Omental fat pad (tissue), 4 donors: ENCODE measurements at places on chromosomes 13 and 19.

DNA sequence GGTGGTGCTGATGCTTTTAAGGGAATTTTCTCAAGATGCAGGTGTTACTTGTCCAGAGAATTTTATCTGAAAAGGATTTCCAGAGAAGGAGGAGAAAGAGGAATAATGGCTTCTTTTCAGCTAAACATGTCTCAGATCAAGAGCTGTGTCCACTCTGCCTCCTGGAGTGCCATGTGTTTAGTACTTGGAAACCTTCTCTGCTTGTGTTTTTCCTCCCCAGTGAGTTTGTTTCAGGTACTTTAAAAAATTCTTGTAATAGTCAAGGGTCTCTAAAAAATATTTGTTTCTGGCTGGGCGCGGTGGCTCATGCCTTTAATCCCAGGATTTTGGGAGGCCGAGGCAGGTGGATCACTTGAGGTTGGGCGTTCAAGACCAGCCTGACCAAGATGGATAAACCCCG lies 22.7 kb downstream of the ZNF431 start:
- no peak for DNase-seq

DNA sequence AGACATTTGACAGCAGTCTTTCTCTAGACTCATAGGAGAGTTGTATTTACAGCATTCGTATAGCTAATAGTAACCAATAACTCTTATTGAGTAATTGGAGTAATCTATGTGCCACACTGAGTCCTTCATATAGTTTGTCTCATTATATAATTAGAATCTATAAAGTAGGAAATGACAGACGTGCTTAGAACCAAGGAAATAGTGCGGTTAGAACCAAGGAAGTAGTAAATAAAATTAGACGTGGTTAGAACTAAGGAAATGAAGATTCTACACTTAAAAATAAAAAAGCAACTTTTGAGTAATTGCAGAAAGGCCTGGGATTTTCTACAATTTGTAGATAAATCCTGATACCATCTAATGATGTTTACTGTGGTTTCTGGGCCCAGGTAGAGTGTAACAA lies 107.8 kb upstream of the TNFSF11 start:
- DNase-seq, result no peak

GRCh38 chr13:73290844-73291243 lies 232.0 kb downstream of the KLF5 start:
- DNase-seq, result no peak

DNA sequence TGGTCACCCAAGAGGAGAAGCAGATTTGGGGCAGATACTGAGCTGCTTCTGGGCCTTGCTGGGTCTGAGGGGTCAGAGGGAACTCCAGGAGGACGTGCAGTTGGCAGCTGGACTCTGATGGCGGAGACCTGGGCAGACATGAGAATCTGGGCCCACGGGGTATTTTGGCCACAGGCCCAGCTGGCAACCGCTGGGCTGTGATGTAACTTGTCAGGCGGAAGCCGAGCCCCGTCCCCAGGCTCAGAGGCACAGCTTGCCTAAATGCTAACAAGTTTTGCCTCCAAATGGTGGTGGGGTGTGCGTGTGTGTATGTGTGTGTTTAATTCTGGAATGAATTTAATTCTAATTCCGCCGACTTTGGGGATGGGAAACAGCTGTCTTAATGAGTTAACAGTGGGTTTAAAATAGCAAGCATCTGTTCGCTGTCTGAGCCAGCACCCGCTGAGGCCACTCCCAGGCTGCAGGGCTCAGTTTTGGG lies 11.6 kb downstream of the ZNRF4 start:
- no peak for DNase-seq

DNA sequence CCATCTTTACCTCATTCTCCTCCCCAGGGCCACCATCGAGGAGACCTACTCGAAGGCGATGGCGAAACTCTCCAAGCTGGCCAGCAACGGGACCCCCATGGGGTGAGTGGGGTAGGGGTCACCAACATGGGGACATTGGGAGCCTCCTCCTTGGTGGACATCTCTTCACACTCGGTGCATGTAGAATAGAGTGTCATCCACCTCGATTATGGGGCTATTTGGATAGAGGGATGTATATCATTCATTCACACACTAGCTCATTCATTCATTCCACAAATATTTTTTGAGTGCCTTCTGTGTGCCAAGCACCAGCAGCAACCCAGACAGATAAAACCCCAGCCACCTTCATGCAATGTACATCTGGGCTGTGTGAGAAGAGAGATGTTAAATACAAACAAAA lies 13.1 kb downstream of the FCHO1 start:
- DNase-seq, result no peak

- DNase-seq, result no peak
Observed at GRCh38 chr19:17335575-17335974, 920 bp upstream of the ANO8 start.

DNA sequence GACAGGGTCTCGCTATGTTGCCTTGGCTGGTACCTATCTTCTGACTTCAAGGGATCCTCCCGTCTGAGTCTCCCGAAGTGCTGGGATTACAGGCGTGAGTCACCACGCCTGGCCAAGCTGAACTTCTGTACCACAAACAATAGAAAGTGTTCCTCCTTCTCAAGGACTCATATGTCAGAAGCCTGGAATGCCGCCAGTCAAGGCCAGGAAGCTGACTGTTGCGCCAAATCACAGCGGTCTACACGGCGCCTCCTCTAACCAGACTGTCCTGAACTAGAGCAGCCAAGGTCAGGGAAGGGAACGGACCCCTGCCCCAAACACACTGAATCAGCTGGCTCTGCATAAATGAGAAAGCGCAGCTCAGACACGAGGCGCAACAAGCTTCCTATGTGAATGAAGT lies 14.6 kb downstream of the RAB20 start:
- DNase-seq, result peak; percentile 58

DNA sequence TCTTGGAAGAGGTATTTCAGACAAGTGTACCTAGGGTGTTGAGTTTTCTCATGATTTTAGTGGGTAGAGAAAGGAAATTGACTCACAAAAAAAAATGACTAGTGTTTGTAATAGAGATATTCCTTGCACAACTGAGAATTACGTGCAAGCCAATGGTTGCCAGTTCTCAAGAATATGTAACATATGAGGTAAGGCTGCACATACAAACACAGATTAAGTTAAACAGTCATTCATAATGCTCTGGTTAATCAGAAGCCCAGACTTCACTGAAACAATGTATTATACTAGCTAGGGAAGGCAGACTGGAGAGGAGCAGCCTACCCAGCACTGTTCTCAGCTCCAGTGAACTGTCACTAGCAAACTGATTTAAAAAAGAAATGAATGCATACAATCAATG lies 418.3 kb downstream of the DIAPH3 start:
- DNase-seq, result no peak

DNA sequence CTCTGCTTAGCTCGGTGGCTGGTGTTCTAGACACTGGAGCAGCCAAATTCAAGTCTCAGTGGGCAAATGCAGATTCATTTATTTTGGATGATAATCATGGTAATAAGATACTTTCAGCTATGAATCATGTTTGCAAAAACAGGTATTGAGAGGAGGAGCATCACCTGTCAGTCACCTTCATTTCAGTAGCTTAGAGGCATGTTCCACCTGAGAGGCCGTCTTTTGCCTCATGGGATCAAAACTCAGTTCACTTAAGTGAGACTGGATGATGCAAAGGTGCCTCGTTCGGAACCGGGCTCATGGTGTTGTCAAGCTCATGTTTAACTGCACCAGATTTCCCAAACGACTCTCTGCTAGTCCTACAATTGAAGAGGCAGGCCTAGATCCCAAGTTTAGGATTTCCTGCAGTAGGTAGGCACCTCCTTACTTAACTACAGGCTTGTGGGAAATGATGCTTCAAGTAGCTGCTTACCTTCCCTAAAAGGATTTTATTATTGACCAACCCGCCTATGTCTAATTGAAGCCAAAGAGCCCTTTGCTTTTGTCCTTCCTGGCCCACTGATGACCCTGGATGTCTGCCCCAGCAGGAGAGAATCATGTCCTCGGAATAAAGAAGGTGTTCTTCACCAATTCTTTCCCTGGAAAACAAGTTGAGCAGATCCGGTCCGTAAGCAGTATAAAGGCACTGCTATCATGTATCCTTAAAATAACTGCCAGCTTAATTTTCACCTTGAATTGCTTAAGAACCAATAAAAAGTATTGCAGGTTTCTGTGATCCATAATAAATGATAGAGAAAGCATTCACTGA lies 60.0 kb downstream of the ZAR1L start:
- no peak for DNase-seq

GRCh38 chr13:93227280-93227877 lies 772 bp downstream of the GPC6 start:
- DNase-seq, result no peak

DNA sequence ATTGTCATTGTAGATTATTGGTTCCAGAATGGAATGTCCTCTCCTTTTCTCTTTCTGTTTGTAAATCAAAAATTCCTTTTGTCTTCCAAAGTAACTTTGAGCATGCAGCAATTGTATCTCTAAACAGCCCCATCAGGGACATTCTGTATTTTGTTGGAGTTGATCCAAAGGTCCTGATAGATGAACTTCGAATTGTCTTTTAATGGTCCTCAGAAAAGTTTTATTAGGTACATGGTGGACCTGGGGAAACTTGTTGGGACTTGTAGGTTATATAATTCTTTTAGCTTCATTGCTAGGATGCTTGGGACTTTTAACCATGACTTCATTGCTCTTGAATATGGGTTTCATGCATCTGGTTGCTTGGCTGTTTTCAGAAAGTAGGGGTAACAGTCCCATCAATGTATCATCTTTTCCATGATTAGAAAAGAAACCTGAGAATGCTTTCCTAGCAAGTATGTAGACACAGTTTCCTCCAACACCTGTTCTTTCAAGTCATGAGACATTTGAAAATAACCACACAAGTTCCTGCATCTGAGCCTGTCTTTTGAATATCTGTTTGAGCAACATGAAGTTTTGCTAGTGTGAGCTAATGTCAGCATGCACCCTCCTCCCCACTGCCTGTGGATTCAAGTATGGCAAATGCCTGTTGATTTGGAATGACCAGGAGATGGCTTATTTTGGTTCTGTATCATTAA lies 413.1 kb downstream of the KCNRG start:
- no peak for DNase-seq

DNA sequence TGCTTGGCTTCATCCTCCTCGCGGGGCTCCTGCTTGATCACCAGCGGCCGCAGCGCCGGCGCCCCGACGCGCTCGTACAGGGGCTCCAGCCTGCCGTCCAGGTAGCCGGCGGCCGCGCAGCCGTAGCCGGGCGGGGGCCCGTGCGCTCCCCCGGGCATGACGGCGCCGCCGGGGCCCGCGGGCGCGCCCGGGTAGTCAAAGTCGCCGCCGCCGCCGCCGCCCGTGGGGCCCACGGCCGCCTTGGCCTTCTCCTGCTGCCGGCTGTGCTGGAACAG lies 497 bp downstream of the CEBPA start:
- no peak for DNase-seq

DNA sequence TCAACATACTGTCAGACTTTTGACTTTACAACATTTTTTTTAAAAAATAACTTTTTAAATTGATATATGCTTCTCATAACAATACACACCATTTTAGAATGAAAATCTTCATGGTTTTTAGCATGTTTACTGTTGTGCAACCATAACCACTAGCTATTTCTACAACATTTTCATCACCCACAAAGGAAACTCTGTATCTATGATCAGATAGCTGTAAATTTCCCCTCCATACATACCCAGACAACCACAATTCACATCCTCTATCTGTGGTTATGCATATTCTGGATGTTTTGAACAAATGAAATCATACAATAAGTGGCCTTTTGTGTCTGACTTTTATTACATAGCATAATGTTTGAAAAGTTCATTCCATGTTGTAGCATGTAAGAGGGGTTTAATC lies 1666.0 kb downstream of the EFNB2 start:
- no peak for DNase-seq

DNA sequence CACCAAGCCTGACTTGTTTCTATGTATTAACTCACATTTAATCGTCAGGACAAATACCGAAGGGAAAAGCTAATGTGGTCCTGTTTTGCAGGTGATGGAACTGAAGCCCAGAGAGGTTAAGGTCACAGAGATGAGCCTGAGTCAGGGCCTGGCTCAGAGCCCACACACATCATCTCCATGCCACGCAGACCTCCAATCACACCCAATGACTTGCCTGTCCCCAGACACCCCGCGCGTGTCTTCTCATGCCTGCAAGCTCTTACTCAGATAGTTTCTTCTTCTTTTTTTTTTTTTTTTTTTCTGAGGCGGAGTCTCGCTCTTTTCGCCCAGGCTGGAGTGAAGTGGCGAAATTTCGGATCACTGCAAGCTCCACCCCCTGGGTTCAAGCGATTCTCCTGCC lies 16.4 kb downstream of the SIX5 start:
- no peak for DNase-seq

DNA sequence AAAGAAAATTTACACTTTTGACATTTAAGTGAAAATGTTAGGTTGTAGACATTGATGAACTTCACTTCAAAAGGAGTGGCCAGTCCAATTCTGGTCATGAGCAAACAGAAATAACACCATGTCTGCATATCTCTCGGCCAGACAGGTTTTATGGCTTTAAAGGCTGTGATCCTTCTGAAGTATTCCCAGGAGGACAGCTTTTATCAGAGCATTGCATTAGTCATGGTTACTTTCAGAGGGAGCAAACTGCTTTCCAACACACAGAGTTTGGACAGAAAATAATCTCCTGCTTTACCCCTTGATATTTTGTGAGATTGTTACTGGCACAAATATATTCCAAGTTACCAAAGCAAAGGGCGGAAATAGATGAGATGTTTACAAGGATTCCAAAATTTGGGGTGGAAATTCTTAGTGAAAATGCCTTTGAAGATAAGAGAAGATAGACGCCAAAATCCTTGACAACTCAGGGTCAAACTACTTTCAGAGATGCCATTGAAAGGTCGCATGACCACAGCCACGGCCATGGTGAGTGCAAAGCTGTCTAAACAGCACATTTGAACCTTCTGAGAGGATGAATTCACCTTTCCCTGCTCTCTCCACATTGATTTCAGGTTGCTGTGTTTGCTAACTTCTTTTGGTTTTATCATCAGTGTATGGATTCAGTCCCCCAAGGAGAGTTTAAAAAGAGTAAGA lies 584.5 kb upstream of the SGCG start:
- DNase-seq, result no peak

- no peak for DNase-seq
Observed at GRCh38 chr13:47213047-47213446, 316.2 kb upstream of the HTR2A start.

GRCh38 chr19:18473003-18473705 lies 35.2 kb upstream of the ISYNA1 start:
- no peak for DNase-seq

GRCh38 chr19:10625003-10625761 lies at the start of gene SLC44A2:
TSS of gene SLC44A2 (plus strand) at chr19:10625553. CDS start at chr19:10625634, 81 bp downstream.
- DNase-seq, result no peak
